Mammary microvascular endothelial cell (primary cell): ENCODE measurements at places on chromosomes 1 and 21. TPM values are rescaled to one million over a fixed set of nuclear protein-coding genes. Genes with fewer than 3 reads are reported as not detected.

Gene SLAMF7
- not detected in 2 replicates for total RNA-seq

Gene C21orf58
- total RNA-seq = 6.1 and 6.6 TPM in 2 replicates

Gene PTGFR
- 0.87 and 1.7 TPM in 2 replicates for total RNA-seq

Gene NES
- total RNA-seq = 360 and 381 TPM in 2 replicates

Gene RPS27
- total RNA-seq = 1,749 and 2,452 TPM in 2 replicates

Gene OR2M3
- total RNA-seq = not detected in 2 replicates
